ENCODE measurements at places on chromosomes 13 and 19. TPM values are rescaled to one million over a fixed set of nuclear protein-coding genes. Genes with fewer than 3 reads are reported as not detected.

DNA sequence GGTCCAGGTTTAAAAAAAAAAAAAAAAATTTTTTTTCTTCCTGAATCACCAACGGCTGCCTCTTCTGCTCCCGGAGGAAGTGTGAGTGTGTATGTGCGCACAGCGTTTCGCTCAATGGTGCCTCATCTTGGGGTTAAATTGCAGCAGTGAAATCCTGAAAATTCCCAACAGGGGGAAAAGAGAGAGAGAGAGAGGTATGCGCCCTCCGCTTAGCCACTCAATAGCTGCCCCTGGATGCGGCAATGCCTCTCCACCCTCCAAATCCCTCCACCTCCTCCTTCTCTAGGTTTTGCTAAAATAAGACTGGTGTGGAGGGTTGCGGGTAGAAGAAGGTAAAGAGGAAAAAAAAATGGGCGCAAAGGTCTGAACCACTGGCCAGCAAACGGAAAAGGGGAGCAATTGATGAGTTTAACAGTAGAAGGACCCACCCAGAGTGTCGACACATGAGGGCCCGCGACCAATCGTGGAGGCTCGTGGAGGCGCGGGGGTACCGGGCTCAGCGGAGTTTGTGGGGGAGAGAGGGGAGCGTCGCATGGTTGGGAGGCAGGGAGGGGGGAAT lies 853 bp upstream of the CACNA1A start:
- no peak for DNase-seq

CEACAM3 gene
- total RNA-seq = not detected

DNA sequence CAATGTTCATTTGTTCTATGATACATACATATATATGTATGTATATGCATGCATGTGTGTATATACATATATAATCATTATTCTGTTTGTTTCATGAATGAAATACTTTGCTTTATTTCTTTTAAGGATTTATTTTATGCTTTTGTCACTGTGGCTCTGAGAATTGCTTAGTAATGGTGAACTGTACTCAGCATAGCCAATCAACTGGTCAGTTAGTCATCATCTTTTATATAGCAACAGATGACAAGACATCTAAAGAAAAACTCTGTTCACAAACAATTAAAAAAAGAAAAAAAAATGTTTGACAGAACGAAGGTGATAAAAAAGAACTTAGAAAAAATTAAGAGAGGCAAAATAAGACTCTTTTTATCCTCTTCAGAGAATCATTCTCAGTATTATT lies 1440.3 kb downstream of the PCDH9 start:
- DNase-seq = no peak

- DNase-seq = peak; percentile 69
These were observed 748 bp downstream of the LMNB2 start for GRCh38 chr19:2455851-2456570.

DNA sequence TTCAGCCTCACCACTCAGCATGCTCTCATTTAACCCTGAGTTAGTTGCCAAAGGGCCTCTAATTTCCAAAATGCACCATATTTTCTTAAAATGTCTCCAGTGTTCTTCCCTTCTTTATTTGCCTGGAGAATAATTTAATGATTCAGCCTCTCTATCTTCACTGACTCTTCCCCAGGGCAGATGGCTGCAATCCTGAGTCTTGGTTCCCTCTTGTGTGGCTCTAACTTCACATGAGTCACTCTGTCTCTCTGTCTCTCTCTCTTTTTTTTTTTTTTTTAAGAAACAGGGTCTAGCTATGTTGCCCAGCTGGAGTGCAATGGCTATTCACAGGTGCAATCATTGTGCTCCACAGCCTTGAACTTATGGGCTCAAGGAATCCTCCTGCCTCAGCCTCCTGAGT lies 251.4 kb downstream of the VWA8 start:
- DNase-seq = no peak
